ENCODE measurements at places on chromosomes 1 and 21. TPM values are rescaled to one million over a fixed set of nuclear protein-coding genes. Genes with fewer than 3 reads are reported as not detected.

SIM2 gene
- total RNA-seq, result 0.26 TPM

CAP1 gene
- total RNA-seq, result 359 TPM

ANKRD45 gene
- under 0.01 TPM for total RNA-seq

ABL2 gene
- total RNA-seq, result 35.8 TPM

GUCA2B gene
- total RNA-seq, result not detected

NHLH1 gene
- not detected for total RNA-seq

SDHC gene
- 15.0 TPM for total RNA-seq

HSPB7 gene
- total RNA-seq, result under 0.01 TPM

ARHGEF19 gene
- total RNA-seq, result 6.1 TPM

MEGF6 gene
- 1.3 TPM for total RNA-seq

KRTAP13-2 gene
- not detected for total RNA-seq

RHBDL2 gene
- total RNA-seq, result 18.7 TPM

IGSF3 gene
- total RNA-seq, result 66.3 TPM

GBP5 gene
- total RNA-seq, result 0.26 TPM

HES2 gene
- total RNA-seq, result 98.1 TPM

AADACL3 gene
- not detected for total RNA-seq

PKN2 gene
- total RNA-seq, result 18.2 TPM

SMG7 gene
- total RNA-seq, result 18.3 TPM

C1orf21 gene
- total RNA-seq, result 10.3 TPM

GPR61 gene
- not detected for total RNA-seq

ANGPTL3 gene
- not detected for total RNA-seq

S100A14 gene
- 1,221 TPM for total RNA-seq

RIPPLY3 gene
- not detected for total RNA-seq

SLC1A7 gene
- total RNA-seq, result not detected

COL11A1 gene
- under 0.01 TPM for total RNA-seq

RNU1-4 gene
- 2,323 TPM for total RNA-seq

C1orf141 gene
- total RNA-seq, result not detected

GPR25 gene
- not detected for total RNA-seq

NEK2 gene
- total RNA-seq, result 0.26 TPM

HSD3B1 gene
- total RNA-seq, result not detected

UCK2 gene
- 78.2 TPM for total RNA-seq

MRPL9 gene
- total RNA-seq, result 110 TPM

GCSAML gene
- not detected for total RNA-seq

NBPF14 gene
- 31.9 TPM for total RNA-seq

NBPF1 gene
- 30.1 TPM for total RNA-seq

SAMD11 gene
- total RNA-seq, result 0.53 TPM

SLC44A5 gene
- under 0.01 TPM for total RNA-seq

AGMAT gene
- 1.6 TPM for total RNA-seq

DLGAP3 gene
- total RNA-seq, result not detected

Data from bronchial epithelial cell (primary cell).